Activated naive CD4-positive, alpha-beta T cell (primary cell): ENCODE measurements at places on chromosomes 5 and 9.

DNA sequence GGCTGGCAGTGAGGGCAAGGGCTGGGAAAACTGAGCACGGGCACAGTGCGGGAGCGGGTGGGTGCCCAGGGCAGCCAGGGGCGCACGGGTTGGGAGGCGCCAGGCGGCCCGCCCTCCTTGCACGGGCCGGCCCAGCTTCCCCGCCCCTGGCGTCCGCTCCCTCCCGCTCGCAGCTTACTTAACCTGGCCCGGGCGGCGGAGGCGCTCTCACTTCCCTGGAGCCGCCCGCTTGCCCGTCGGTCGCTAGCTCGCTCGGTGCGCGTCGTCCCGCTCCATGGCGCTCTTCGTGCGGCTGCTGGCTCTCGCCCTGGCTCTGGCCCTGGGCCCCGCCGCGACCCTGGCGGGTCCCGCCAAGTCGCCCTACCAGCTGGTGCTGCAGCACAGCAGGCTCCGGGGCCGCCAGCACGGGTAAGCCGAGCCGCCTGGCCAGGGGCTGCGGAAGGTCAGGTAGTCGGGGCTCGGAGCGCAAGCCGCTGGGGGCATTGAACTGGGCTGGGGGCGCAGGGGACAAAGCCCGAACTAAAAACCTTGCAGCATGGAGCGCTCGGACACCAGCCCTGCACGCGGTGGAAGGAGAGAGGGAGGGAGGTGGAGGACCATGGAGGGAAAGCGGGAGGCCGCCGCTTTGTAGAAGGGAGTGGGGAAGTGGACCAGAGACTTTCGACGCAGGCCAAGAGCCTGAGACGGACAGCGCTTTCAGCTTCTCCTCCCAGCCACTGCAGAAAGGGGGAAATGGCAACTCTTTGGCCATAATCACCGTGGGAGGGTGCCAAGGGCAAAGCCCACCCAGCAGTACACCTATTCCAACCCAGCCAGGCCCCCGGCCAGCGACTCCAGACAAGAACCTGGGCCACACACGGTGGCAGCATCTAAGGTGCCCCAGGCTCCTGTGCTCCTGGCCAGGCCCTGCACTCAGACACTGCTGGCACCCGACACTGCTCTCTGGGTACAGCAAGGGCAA, at the start of gene TGFBI:
TSS of gene TGFBI (plus strand) at position 207 of the 961 bp plus-strand sequence. CDS start at position 275, 68 bp downstream.
- no peak for DNase-seq

DNA sequence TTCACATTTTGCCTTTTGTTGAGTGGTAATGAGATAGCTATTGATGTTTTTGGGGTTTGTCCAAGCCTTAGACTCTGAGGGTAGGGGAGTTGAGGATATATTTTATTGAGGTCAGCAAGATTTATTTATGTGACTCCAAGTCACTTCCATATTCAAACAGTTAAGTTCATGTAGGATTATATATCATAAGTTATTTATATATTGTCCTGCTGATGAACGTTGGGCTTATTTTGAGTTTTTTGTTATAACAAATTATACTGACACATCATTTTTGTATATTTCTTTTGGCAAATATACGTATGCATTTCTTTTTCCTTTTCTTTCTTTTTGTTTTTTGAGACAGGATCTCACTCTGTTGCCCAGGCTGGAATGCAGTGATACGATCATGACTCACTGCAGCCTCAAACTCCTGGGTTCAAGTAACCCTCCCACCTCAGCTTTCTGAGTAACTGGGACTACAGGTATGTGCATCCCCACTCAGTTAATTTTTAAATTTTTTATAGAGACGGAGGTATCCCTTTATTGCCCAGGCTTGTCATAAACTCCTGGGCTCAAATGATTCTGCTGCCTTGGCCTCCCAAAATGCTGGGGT, 23.5 kb upstream of the IL12B start:
- no peak for DNase-seq

DNA sequence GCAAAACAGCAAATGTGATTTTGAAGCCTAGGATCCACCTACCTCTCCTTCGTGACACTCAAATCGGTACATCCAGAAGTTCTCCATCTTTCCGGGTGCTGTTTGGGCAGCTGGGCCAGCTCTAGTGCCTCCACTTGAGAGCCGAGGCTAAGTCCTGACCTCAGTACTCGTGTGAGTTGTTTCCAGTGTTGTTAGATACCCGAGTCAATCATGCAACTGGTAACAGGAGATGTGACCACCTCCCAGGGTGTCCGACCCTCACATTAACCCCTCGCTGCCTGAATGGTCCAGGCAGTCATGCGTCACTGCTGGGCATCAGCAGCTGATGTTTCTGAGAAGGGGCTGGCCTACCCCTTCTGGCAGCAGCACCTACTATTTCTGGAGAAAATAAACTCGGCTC, 170.3 kb downstream of the ENTREP1 start:
- DNase-seq = no peak

- no peak for DNase-seq
Measured at GRCh38 chr5:64201996-64202395, 36.4 kb downstream of the RNF180 start.

DNA sequence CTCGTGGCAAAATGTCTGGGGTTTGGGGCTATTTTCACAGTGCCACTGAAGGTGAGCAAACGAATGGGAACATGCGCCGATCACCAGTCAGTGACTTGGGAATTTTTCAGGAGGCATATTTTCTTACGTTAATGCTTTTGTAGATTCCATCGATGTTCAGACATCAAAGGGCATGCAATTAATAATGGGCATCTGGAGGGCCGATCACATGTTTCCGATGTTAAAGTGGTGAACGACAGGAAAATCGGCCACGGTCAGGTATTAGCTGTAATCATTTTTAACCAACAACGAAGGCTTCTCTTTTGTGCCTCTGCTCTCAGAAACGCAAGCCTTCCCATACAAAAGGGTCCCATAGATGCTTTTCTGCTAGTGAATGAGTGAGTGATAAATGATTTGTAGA, 155.0 kb upstream of the PITX1 start:
- no peak for DNase-seq

GRCh38 chr5:179124853-179125788, 64.9 kb downstream of the ZNF354C start:
- no peak for DNase-seq

DNA sequence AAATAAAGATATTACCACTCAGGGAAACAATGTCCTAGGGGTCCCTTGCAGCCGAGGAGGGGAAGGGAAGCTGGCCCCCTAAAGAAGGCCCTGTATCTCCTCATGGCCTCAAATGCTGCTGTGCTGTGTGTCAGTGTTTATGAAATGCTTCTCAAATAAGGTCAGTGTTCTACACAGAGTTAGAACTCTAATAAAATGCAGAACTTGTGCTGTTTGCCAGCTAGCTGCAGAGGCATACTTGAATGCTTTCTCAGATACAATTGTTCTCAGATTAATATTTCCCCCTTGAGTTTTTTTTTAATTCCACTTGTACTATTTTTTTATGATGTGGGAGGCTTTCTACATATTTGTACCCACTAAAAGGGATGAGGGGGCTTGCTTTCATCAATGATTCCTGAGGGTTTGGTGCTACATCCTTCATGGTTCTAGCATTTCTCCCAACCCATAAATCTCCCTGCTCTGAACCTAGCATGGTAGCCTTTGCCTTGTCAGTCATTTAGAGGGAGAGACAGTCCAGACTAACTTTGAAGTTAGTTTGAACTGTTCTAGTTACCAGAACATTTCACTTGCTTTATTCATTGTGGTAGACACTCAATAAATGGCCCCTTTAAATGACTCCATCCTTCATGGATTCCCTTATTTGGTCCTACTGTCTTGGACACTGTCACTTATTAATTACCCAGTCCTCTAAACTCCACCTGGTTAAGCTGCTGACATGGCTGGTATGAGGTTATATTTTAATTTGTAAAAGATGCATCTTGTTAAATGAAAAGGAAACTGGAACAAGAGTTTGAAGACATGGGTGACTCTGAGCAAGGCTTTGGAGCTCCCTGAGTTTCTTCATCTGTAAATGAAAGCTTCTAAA, 12.6 kb downstream of the SLIT3 start:
- no peak for DNase-seq

DNA sequence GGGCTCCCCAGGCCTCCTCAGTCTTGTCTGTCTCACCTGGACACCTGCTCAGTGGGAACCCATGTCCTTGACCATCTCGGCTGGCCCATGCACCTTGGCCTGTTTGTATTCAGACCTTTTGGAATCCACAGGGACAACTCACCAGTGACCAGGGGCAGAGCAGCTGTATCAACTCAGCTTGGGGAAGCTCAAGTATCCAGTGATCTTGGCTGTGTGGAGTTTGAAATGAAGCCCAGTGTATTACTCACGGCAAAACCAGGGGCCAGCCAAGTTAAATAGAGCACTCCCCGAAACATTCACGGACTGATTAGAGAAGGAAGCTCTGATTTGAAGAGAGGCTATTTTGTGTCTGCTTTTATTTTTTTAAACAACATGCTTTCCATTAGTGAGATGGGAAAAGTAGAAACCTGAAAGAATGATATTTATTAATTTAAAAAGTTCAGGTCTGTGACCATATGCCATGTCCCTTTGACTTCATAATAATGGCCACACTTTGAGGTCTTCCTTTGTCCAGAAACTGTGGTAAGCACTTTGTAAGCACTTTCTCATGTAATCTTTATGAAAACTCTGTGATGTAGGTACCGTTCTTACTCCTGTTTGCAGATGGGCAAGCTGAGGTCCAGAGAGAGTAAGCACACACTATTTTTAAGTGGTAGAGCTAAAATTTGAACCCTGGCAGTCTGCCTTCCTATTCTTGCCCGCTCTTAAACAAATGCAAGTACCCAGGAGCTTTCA, 656.5 kb downstream of the BNC2 start:
- no peak for DNase-seq

GRCh38 chr5:100706776-100707175, 171.6 kb downstream of the FAM174A start:
- DNase-seq = no peak

DNA sequence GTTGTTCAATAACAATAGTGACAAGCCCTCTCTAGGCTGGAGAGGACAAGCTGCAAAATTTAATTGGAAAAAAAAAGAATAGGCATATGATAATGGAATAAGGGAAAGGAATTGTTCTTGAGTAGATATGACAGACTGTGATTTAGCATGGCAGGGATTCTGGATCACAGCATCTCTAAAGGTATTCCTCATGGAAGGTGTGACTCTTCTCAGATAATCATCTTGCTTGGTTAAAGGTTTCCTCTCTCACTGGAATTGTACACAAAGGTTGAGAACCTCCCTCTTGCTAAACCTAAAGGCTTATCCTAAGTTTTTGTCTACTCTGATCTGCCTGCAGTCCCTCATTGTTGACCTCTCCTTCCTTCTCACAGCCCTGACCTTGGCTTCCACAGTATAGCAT, 31.6 kb downstream of the ELOVL7 start:
- no peak for DNase-seq

DNA sequence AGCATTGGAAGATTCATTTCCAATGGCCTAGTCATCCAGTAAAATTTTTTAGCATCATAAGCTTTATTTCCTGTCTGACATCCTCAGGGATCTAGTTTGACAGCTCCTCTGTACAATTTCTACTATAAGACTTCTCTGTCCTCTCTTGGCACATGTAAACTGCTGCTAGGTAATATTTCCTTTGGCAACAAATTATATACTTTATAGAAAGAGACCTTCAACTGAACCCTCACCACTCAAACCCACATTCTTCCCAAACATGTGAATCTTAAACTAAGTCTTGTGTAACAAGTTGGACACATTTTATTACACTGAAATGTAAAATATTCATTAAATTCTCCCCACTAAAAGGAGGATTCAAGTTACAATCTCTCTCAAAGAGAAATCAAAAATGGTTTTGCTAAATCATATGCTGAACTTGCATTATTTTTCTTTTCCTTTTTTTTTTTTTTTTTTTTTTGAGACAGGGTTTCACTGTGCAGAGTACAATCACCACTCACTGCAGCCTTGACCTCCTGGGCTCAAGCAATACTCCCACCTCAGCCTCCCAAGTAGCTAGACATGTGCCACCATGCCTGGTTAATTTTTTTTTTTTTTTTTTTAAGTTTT, 36.9 kb downstream of the SCAI start:
- no peak for DNase-seq

GRCh38 chr9:136328011-136328621, 777 bp downstream of the GPSM1 start:
- DNase-seq = no peak

DNA sequence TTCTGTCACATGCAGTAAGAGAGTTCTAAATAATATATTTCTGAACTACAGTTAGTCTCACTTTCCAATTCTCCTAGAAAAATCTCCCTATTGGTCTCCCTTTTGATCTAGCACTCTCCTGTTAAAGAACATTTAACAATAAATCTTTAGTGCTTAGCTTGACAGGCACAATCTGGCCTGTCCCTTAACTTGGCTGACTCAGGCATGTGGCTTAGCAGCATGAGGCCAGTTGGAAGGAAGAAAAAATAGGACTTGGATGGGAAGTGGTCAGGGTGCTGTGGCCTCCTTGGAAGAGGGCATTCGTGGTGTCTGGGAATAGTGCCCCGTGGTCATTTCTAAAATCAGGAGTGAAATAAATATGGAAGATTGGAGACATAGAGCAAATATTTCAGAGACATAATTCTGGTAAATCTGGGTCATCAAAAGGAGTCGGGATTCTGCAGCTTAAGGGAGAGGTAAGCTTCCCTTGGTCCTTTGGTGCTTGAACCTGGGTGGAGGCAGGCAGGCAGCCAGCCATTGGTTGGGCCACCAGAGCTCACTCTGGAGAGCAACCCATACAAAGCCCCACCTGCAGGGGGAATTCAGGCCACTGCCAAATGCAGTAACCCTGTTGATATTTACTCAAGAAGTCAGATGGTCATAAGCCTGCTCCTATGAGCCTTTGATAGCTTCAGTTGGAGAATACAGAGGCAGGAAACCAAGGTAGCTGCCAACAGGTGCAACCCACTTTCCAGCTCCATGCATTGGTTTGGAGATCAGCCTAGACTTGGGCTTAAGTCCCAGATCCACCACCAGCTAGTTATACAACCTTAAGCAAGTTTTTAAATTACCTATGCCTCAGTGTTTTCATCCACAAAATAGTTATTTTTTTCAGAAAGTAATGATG, 28.8 kb upstream of the TLE4 start:
- DNase-seq = no peak

GRCh38 chr5:121797681-121798518, 53.8 kb upstream of the FTMT start:
- DNase-seq = no peak

DNA sequence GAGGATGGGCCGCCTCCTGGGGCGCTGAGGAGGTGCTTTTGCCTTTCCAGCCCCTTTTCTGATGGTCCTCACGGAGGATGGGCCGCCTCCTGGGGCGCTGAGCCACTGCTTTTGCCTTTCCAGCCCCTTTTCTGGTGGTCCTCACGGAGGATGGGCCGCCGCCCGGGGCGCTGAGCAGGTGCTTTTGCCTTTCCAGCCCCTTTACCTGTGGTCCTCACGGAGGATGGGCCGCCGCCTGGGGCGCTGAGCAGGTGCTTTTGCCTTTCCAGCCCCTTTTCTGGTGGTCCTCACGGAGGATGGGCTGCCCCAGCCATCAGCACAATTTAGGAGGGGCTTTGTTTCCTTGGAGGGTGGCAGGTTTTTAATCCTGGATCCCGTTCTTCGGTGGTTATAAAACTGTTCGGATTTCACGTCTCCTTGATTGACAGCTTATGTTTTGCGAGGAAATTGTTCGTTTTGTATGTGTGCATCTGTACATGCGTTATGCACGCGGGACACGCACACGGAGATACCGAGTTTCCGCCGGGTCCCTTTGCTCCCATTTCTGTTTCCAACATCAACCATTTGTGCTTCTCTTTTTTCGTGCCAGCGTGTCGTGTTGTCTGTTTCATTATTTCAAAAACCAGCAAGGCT, 34.7 kb upstream of the SLC9A3 start:
- no peak for DNase-seq

- no peak for DNase-seq
Measured at GRCh38 chr5:78530342-78531096, 118.1 kb downstream of the LHFPL2 start.
